B cell (primary cell): ENCODE measurements at places on chromosomes 1 and 21. TPM values are rescaled to one million over a fixed set of nuclear protein-coding genes. Genes with fewer than 3 reads are reported as not detected.

POTED gene
- total RNA-seq = not detected in 2 replicates

SMIM1 gene
- total RNA-seq = 8.4 and 9.0 TPM in 2 replicates

LRRC71 gene
- not detected in 2 replicates for total RNA-seq

- no peaks in the 10 kb centered on the region for H3K27me3 ChIP-seq
- DNase-seq = no peak
- no peak overlapping the region for H3K27ac ChIP-seq
- H3K36me3 ChIP-seq = no peaks in the 10 kb centered on the region
Measured at GRCh38 chr1:202018468-202019234, 8.3 kb downstream of the ELF3 start.

GRCh38 chr1:106637566-106637965 lies 418.9 kb upstream of the PRMT6 start:
- H3K36me3 ChIP-seq = no peaks in the 10 kb centered on the region
- no peaks in the 10 kb centered on the region for H3K4me1 ChIP-seq
- no peak overlapping the region for H3K4me3 ChIP-seq
- no peaks in the 10 kb centered on the region for H3K27me3 ChIP-seq
- H3K27ac ChIP-seq = no peak overlapping the region

GRCh38 chr1:202317941-202318925 lies 23.5 kb downstream of the UBE2T start:
- peaks cover 6% of the 10 kb centered on the region for H3K27me3 ChIP-seq
- no peaks in the 10 kb centered on the region for H3K36me3 ChIP-seq
- H3K27ac ChIP-seq = no peak overlapping the region
- no peak for DNase-seq

GRCh38 chr1:223717695-223718363 lies 5.5 kb downstream of the CAPN2 start:
- H3K27me3 ChIP-seq = no peaks in the 10 kb centered on the region
- H3K4me1 ChIP-seq = peaks cover 55% of the 10 kb centered on the region
- H3K27ac ChIP-seq = no peak overlapping the region

GRCh38 chr1:22508329-22508728 lies 55.0 kb upstream of the EPHA8 start:
- H3K36me3 ChIP-seq = peaks cover 74% of the 10 kb centered on the region
- no peaks in the 10 kb centered on the region for H3K4me1 ChIP-seq
- H3K27me3 ChIP-seq = no peaks in the 10 kb centered on the region
- no peak for DNase-seq
- no peak overlapping the region for H3K4me3 ChIP-seq

GRCh38 chr1:119653135-119653838 lies 5.2 kb upstream of the ZNF697 start:
- no peak overlapping the region for H3K27ac ChIP-seq
- DNase-seq = no peak
- H3K27me3 ChIP-seq = peaks cover 25% of the 10 kb centered on the region
- peaks cover 4% of the 10 kb centered on the region for H3K4me1 ChIP-seq
- no peaks in the 10 kb centered on the region for H3K36me3 ChIP-seq

DNA sequence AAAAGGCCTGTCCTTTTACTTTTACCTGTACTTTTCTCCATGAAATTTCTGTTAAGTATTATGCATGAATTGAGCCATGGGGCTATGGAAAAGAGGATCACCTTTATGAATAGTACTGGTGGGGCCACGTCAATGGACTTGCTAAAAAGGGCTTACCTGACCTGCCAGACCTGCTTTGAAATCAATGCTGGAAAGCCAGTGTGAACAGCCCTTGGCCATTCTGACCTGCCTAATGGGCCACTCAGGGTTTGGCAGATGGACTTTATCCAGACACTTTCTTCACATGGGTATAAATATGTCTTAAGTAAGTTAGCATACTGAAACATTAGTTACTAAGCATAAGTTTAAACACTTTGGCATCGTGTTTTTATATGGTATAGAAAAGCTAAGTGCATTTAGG lies 8.3 kb upstream of the GUK1 start:
- no peaks in the 10 kb centered on the region for H3K36me3 ChIP-seq
- H3K27me3 ChIP-seq = no peaks in the 10 kb centered on the region
- no peak overlapping the region for H3K4me3 ChIP-seq
- peaks cover 10% of the 10 kb centered on the region for H3K4me1 ChIP-seq

DNA sequence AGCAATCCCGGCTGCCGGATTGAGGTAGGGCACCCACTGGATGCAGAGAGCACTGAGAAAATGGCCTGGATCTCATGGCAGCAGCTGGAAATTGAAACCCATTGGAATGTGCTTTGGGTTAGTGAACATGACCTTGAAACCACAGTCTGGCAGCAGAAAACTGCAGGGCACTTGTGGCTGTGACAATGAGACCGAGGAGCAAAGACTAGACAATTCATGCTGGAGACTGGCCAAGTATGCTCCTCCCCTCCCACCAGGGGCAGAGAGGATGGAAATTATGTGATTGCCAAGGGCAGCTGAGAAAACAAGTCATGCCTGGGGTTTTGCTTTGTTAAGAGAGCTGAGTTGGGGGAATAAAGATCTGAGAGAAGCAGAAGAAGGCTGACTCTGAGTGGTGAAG lies 60.7 kb downstream of the ZNF697 start:
- H3K27ac ChIP-seq = no peak overlapping the region
- no peaks in the 10 kb centered on the region for H3K27me3 ChIP-seq
- H3K4me3 ChIP-seq = no peak overlapping the region
- H3K36me3 ChIP-seq = no peaks in the 10 kb centered on the region
- no peaks in the 10 kb centered on the region for H3K4me1 ChIP-seq

- no peak overlapping the region for H3K27ac ChIP-seq
- no peaks in the 10 kb centered on the region for H3K4me1 ChIP-seq
- H3K27me3 ChIP-seq = no peaks in the 10 kb centered on the region
- no peak overlapping the region for H3K4me3 ChIP-seq
Measured at GRCh38 chr1:95207223-95207935, 26.6 kb upstream of the RWDD3 start.

- H3K4me3 ChIP-seq = peak overlapping the region; percentile 80
- H3K36me3 ChIP-seq = no peaks in the 10 kb centered on the region
- H3K27ac ChIP-seq = peak overlapping the region; percentile 60
- peak; percentile 51 for DNase-seq
Measured at GRCh38 chr1:205812271-205812877, 624 bp downstream of the SLC41A1 start.

DNA sequence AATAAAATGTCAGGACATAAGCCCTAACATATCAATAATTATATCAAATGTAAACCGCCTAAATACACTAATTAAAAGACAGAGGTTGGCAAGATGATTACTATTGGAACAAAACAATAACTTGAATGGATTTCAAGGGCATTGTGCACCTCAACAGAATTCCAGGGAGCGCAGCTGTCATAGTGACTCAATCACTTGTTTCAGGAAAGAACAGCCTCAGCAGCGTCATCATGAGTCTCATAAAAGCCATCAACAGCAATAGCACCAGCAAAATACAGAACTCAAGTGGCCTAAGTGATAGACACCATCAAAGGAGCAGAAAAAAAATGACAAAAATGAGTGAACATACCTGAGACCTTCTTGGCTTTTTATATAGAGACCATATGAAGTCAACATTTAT lies 632.7 kb upstream of the NR5A2 start:
- H3K27ac ChIP-seq = no peak overlapping the region
- H3K4me3 ChIP-seq = no peak overlapping the region
- no peaks in the 10 kb centered on the region for H3K36me3 ChIP-seq
- H3K4me1 ChIP-seq = peaks cover 17% of the 10 kb centered on the region

DNA sequence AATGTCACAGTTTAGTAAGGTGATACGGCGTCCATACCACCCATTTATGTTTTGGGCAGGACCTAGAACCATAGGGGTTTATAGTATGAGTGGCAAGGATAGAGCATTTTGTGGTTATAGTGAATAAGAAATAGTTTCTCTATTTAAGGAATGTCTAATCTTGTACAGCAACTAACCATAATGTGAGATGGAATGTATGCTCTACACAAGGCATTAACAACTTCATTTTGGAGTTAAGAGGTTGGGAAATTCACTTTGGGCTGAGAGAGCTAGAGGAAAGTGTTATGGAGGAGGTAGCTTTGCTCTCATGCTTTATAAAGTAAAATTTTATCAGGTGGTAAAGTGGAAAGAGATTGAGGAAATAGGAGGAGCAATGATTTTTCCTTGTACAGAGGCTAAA lies 3.0 kb upstream of the MCL1 start:
- no peak for DNase-seq
- peaks cover 12% of the 10 kb centered on the region for H3K4me1 ChIP-seq
- no peak overlapping the region for H3K27ac ChIP-seq
- no peak overlapping the region for H3K4me3 ChIP-seq

DNA sequence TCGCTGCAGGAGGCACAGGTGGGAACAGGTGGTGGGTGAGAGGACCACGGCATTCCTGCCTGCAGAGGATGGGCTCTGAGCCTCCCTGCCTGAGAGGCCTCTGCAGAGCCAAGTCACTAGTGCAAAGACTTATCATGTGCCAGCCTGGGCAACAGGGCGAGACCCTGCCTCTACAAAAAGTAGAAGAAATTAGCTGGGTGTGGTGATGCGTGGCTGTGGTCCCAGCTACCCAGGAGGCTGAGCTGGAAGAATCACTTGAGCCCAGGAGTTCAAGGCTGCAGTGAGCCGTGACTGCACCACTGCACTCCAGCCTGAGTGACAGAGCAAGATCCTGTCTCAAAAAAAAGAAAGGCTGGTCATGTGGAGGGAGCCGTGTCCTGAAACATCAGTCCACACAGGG lies 46.4 kb downstream of the PKNOX1 start:
- H3K4me1 ChIP-seq = peaks cover 11% of the 10 kb centered on the region
- peaks cover 2% of the 10 kb centered on the region for H3K36me3 ChIP-seq
- no peaks in the 10 kb centered on the region for H3K27me3 ChIP-seq
- H3K27ac ChIP-seq = no peak overlapping the region

DNA sequence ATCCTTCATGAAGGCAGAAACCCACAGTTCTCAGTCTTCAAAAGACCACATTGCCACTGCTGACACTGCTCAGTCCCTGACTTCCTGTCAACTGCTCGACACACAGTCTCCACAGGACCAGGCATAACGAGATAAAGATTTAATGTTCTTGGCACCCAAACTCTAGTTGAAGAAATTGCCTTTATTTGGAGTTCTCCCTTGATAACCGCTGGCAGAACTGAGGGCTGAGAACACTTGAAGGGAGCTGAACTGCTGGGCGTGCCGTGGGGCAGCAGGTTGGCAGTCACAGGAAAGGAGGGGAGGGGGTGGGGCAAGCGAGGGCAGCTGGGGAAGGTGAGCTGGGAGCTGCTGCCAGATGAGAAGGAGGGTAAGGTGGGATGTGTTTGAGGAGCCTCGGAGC lies 15.9 kb downstream of the HENMT1 start:
- H3K4me3 ChIP-seq = no peak overlapping the region
- H3K27me3 ChIP-seq = no peaks in the 10 kb centered on the region
- H3K27ac ChIP-seq = no peak overlapping the region
- no peak for DNase-seq
- peaks cover 13% of the 10 kb centered on the region for H3K4me1 ChIP-seq
